Hematopoietic multipotent progenitor cell treated with erythropoietin and hydrocortisone succinate and interleukin-3 and kit ligand, for 15 days (in vitro differentiated cells): ENCODE measurements at places on chromosomes 3 and 15.

DNA sequence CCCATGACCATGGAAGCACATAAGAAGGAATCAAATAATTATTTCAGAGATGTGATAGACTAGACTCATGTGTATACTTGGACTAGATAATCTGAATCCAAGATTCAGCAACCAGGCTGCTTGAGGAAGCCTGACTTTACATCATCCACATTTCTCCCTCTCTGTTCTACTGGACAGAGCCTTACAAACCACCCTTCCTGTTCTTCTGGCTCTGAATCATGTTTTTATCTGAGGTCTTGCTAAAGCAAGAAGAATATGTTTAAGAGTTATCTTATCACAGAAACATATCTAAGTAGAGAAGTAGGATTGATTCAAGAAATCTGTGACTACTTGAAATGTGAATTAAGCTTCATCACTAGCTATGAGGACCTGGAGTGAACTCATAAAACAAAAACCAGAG, 71.1 kb upstream of the SLC24A5 start:
- DNase-seq = no peak

GRCh38 chr3:162390891-162391290, 894.3 kb downstream of the OTOL1 start:
- DNase-seq = no peak

DNA sequence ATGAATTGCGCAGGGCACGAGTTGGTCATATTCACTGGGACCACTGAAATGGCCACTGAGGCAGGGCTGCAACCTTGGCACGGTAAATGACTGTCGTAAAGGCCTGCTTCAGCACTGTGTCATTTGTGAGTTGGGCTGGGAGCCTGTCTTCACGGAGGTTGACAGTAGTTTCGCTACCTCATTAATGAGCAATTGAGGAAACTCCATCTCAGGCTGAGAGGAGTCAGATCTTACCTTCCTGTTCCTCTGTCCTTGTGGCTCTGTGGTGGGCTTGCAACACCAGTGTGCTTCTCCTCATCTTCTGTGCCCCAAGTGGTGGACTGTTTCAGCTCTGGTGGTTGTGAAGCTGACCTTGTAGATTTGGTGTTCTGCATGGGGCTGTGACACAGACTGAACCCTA, 80.1 kb upstream of the EIF1B start:
- DNase-seq = no peak

- DNase-seq = no peak
Measured at GRCh38 chr3:68458581-68458980, 473.8 kb downstream of the TAFA4 start.

DNA sequence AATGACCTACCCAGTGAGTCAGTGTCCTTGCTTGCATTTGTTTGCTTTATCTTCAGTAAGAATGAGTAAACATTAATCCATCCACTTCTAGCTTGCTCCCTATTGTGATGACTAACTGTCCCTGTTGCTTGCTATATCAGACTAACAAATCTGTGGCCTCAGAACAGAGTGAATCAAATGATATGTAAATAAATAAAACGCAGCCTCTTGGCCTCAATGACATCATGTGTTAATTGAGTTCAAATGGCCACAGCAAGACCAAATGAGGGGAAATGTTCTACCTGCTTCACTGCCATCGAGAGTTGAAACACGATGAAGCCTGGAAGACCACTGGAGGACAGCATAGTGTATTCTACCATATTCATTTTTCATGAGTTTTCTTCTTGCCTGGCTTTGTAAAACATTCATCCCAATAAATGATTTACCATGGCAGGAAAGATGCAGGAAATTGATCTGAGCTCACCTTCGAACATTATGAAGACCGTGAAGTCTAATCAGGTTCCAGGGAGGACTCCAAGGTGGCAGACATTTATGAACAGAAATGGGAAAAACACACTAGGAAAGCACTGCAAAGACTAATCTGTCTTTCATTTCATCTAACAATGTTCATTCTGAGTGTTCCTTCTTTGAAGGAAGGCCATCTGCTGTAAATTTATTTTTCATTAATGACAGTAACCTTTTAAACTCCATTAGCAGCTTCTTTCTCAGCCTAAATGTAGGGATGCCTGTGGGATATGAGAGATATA, 1144.5 kb downstream of the TUSC7 start:
- no peak for DNase-seq

DNA sequence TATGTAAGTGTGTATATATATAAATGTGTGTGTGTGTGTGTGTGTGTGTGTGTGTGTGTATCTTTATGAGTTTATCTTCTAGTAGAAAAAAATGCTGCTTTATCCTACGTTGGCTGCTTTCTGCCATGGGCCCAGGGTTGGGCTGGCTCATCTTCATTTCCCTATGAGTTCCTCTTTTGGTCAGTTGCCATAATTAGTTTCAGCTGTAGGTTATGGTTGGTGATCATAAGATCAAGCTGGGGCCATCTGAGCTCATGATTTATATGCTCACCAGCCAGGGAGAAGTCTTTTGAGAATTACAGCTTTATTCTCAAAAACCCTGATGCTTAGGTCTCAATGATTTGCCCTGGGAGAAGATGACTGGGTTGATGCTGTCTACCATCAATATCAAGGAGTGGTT, 775.8 kb upstream of the ARPP21 start:
- no peak for DNase-seq

DNA sequence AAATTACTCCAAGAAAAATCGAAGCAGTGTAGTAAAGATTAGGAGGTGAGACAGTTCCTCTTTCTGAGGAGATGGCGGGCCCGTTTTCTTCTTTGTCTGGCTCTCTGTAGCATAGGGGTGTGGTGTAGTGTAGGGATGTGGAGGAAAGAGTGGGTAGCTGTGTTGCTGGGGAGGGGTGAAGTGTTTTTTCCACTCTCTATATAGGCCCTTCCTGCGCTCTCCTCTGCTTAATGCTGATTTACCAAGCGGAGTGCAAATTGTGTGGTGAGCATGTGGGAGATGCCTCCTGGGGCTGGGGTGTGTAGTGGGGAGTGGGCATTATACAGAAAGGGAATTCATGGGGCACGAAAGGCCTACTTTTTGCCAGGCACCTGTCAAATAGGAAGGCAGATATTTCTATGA, 94.9 kb downstream of the ST6GAL1 start:
- no peak for DNase-seq

GRCh38 chr3:152516216-152516615, 247.5 kb downstream of the MBNL1 start:
- DNase-seq = no peak

- no peak for DNase-seq
Measured at GRCh38 chr3:177652556-177653291, 455.4 kb upstream of the TBL1XR1 start.

GRCh38 chr3:162555761-162556160, 1059.2 kb downstream of the OTOL1 start:
- no peak for DNase-seq

GRCh38 chr15:68272721-68273271, 4.7 kb upstream of the FEM1B start:
- DNase-seq = no peak

DNA sequence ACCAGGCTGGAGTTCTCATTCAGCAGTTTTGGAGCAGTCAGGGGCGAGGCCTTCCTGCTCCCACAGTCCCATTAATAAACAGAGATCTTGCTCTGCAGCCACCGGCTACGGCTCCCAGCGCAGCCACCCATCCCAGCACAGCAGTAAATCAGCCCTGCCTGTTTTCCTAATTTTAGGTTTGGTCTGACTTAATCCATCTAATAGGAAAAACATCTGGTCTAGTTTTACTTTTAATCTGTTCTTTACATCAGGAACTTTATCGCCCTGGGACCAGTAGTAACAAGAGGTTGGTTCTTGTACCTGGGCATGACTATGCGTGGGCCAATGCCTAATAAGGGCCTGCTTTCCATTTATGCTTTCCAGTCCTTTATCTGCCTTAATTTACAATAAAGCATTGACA, 264.0 kb upstream of the DPH6 start:
- DNase-seq = no peak
